DMS79 (cell line): ENCODE measurements at places on chromosomes 2 and 18.

- no peak for DNase-seq
Measured at GRCh38 chr18:2964361-2965010, 48.5 kb downstream of the LPIN2 start.

GRCh38 chr2:57160976-57161375, 885.6 kb upstream of the VRK2 start:
- DNase-seq, result no peak

GRCh38 chr2:120111193-120111592, 98.3 kb downstream of the EPB41L5 start:
- DNase-seq, result no peak

DNA sequence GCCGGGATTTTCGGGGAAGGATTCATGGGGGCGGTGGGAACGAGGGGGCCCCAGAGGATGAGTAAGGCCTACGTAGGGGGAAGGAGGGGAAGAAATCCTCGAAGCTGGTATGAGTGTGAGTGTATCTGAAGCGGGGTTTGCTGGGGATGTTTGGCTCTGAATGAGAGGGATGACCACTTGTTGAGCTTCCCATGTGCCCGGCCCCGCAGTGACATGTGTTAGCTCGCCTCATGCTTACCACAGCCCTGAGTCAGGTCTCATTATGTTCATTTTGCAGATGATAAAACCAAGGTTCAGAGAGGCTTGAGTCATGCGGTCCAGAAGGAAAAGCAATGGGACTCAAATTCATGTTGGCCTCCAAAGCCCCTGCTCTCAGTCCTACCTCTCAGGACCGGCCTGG, 214.7 kb downstream of the BCL2 start:
- DNase-seq, result no peak

- no peak for DNase-seq
Measured at GRCh38 chr2:200040831-200041230, 85.4 kb downstream of the MAIP1 start.
